ENCODE measurements at places on chromosomes 6 and 20.

DNA sequence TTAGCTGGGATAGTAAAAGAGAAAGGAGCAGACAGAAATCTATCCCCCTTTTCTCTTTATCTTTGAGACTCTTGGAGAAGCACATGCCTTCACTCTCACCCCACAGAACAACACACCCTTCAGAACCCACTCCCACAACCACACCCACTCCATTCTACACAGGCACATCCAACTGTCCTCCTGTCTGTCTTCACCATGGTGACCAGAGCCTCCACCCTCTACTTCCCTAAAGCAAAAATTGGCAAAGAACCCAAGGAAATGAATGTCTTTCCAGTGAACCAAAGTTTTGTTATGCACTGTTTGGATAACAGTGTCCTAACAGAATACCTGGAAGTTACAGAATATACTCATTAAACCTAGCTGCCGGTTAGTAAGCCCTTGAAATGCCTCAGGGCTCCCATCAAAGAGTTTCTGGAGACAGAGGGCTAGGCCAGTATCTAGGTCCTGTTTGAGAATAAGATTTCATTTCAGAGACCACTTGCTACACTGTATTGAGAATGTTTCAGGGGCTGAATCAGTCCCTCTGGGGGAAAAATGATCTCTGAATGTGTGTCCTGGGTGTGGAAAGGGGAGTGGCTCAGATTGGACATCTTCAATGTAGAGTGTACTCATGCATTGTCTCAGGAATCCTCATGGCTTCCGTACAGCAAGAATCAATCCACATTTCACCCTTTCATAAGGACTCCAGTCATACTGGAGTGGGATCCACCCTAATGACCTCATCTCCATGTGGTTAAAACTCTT, 101.1 kb downstream of the LY86 start:
- no peak for DNase-seq

DNA sequence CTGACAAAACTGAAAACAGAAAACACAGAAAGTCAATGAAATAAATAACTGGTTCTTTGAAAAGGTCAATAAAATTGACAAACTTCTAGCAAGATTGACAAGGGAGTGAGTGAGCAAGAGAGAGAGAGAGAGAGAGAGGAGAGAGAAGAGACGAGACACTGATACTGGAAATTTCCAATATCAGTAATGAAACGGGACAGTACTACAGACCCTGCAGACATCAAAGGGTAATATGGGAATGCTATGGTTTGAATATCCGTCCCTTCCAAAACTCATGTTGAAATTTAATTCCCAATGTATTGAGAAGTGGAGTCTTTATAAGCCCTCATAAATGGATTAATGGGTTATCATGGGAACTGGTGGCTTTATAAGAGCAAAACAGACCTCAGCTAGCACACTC, 3.8 kb downstream of the TTI1 start:
- DNase-seq = no peak

GRCh38 chr6:150755042-150755441, 110.5 kb upstream of the MTHFD1L start:
- DNase-seq = no peak

DNA sequence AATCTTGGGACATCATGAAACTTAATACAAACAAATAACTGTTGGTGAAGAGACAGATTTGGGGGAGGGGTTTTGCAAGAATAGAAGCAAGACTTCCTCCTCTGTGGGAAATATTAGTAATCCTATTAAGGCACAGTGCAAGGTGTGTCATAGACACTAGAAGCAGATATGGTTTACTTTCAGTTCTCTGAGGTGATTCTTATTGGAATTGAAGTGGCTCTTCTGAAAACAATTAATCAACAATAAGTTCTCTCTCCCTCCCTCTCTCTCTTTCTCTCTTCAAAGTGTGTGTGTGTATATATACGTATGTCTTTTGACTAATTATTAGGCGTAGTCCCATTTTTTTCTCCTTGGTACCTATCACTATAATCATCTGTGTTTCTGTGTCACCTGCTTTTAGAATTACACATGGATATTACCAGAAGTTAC, 99.8 kb downstream of the HIVEP2 start:
- DNase-seq = no peak

DNA sequence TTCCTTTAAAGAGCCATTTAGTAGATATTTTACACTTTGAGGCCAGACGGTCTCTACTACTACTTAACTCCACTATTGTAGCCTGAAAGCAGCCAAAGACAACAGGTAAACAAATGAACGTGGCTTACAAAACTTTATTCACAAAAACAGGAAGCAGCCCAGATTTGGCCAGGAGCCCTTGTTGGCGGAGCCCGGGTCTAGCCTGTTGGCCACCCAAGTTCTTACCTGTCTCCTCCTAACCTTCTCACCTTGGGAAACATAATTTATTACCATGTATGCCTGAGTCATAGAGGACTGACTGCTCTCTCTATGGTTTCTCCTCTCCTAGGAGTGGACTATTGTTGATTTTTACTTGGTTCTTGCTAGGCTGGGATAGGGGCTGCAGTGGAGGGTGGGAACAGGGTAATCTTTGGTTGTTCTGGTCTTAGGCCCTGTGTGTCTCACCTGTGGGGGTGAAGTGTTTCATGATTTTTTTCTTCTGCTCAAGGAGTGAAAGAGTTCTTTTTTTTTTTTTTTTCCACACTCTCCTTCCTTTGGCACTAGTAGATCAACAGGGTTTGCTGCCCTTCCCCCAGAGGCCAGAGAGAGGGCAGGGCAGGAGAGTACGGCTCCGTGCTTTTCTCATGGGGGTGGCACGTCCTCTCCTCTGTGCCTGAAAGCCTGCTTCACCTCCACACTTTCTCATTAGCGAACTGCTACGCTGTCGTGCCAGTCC, 90.0 kb downstream of the RPP40 start:
- no peak for DNase-seq

GRCh38 chr20:40335437-40335836, 353.6 kb downstream of the MAFB start:
- no peak for DNase-seq

- no peak for DNase-seq
Observed at GRCh38 chr6:12504325-12504966, 212.1 kb upstream of the PHACTR1 start.

- DNase-seq = no peak
Observed at GRCh38 chr6:108711071-108711470, 137.2 kb upstream of the ARMC2 start.

GRCh38 chr6:168385858-168386735, 54.9 kb upstream of the SMOC2 start:
- no peak for DNase-seq

- DNase-seq = no peak
Observed at GRCh38 chr20:25225642-25226432, 22.0 kb upstream of the PYGB start.

- no peak for DNase-seq
Observed at GRCh38 chr6:125057392-125058246, 95.4 kb downstream of the RNF217 start.

DNA sequence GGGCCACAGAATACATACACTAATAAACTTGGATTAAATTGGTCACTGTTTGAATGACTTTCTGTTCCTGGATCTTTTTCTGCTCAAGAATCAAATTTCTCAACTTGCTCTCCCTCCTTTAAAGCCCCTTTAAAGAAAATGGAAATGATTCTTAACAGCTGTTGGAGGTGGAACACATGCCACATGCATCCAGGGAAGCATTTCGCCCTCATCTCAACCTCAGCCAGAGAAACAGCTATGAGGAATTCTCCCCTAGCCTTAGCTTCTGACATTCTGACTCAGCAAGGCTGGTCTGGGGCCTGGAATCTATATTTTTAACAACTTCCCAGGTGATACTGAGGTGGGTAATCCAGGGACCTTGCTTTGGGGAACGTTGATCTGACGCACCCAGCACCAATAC, 263.4 kb upstream of the ECI2 start:
- no peak for DNase-seq

GRCh38 chr20:50729901-50730764, 1.2 kb upstream of the PARD6B start:
- DNase-seq = no peak

- DNase-seq = no peak
Observed at GRCh38 chr6:79895382-79896074, 51.8 kb downstream of the ELOVL4 start.

DNA sequence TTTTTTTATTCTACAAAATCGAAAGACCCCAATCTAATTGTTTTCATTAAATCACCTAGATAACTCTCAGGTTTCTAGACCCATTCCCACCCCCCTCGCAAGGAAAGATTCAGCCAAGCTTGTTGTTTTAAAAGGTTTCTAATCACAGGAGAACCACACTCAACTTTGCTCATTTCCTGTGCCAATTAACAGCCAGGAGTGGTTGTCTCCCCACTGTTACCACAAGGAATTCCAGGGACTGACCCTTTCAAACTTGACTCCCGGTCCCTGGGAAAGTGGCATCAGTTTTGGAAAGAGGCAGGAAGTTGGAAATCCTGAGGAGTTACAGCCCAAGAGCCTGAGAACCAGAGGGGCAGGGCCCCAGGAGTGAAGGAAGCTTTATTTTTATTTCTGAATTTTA, 561.3 kb upstream of the JAG1 start:
- no peak for DNase-seq

DNA sequence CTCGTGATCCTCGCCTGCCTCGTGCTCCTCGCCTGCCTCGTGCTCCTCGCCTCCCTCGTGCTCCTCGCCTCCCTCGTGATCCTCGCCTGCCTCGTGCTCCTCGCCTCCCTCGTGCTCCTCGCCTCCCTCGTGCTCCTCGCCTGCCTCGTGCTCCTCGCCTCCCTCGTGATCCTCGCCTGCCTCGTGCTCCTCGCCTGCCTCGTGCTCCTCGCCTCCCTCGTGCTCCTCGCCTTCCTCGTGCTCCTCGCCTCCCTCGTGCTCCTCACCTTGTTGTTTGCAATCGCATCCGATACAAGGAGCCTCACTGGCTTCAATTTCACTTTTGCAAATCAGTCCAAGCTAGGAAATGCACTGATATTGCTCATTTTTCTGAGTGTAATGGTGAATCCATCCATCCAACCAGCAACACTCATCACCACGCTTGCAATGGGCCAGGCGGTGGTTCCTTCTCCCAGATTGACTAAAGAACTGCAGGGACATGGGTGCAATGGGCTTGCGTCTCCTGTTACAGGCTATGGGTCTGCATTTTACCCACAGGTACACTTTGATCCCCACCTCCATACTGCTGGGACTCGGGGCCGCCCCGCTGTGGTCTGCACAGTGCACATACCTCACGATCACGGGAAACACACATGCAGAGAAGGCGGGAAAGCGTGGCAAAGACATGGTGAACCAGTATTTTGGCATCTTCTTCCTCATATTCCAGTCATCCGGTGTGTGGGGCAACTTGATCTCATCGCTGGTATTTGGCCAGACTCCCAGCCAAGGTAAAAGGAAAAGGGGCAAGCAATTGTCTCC, 4.6 kb downstream of the UNC93A start:
- DNase-seq = no peak

DNA sequence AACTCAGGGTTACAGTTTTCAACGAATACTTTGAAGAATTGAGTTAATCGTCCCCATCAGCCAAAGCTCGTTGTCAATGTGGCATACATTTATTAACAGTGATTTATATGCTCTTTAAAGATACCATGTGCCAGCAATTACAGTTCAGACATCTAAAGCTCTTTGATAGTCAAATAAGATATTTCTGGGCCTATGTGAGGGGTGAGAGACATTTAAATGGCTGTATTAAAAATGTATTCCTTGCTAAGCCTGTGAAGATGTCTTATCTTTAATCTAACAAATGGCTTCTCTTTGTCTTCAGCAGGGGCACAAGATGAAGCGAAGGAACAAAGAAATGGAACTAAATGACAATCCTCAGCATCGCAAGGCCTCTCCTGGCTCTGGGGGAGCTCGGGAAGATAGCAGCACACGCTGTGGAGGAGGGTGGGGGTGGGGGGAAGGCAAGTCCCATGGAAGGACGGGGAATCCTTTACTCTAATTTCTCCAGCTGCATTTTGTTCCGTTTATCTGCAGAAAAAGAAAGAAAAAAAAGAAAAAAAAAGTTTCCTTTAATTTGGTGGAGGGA, 523.6 kb downstream of the KIF16B start:
- no peak for DNase-seq

DNA sequence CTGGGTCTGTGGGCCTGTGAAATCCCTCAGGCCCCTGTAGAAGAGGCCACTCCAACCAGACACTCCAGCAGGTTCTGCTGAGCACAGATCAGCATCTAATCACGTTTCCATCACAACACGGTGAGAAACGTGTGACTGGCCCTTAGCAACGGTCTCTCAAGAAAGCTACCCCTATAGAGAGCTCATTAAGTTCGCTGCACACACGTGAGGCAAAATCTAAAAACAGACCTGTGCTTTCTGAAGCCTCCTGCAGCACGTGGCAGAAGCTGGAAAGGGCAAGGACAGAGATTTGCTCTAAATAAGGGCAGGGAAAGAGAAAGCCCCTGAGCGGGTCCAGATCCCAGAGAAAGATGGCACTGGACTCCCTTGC, 56.5 kb downstream of the GPR6 start:
- DNase-seq = no peak
